ENCODE measurements at places on chromosomes 11 and 22.

DNA sequence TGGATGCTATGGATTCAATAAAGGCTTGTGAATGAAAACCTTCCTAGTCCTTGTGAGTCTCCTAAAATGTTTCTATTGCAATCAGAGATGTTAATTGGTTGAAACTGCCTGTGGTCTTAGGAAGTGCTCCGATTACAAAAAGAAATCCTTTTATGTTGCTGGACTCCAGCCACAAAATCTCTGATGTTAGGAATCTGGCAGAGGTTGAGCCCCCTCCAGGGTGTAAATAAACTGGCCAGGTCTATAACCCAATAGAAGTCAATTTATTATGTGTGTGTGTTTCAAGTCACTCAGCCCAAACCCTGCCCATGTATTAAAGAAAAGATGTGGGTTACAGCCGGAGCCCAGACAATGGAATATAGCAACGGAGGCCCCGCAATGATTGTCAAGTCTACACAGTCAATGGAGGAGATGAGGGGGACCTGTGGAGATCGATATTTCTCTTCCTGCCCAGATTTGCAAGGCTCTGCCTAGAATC lies 218.1 kb upstream of the SORL1-AS1 start:
- DNase-seq: no peak

DNA sequence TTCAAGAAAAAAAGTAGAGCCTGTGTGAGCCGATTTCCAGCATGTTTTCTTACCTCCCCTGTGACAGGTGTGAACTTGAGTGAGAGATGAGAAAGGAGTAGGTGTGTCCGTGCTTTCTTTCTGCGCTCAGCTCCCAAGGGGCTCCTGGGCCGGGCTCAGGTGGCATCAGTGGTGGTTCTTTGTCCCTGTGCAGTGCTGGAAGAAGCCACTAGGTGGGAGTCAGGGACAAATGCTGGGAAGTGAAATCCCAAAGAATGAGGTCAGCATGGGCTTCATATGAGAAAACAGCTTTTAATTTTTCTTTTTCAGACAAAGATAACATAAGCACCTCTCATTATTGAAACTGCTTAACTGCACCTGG lies 57.8 kb downstream of the PPFIBP2 start:
- DNase-seq: peak; percentile 23

- DNase-seq: no peak
Observed at GRCh38 chr11:6925636-6926207, 504 bp upstream of the ZNF215 start.

- no peak for DNase-seq
Observed at GRCh38 chr11:117034901-117035300, 63.3 kb downstream of the SIK3 start.

- no peak for DNase-seq
Observed at GRCh38 chr11:67640021-67640757, 626 bp upstream of the TBX10 start.

- DNase-seq: peak; percentile 83
Observed at GRCh38 chr22:21876486-21877176, 9.2 kb upstream of the MAPK1 start.

GRCh38 chr11:64720640-64721358 lies 2.2 kb downstream of the NRXN2 start:
- DNase-seq: no peak

- DNase-seq: no peak
Observed at GRCh38 chr11:74866557-74866956, 82.3 kb downstream of the XRRA1 start.

- DNase-seq: no peak
Observed at GRCh38 chr11:57240007-57240406, 3.0 kb upstream of the APLNR start.

- no peak for DNase-seq
Observed at GRCh38 chr22:45644714-45645113, 26.9 kb upstream of the ATXN10 start.

DNA sequence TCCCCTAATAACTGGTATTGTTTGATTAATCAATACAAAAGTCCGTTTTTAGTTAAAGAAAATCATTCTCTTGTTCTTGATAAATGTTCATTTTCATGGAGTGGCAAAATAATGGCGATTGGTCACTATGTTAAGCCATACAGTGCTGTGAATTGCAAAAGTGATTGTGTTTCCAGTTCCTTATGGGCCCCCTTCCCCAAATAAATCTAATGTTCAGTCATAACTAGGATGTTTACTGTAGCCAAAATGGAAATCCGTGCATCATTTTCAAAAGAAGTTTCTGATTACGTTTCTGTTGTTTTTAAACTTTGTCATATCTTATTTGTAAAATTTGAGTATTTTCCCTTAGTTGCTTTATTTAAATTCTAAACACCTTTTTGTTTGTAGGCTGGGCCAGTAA lies 845 bp downstream of the RBM7 start:
- no peak for DNase-seq

DNA sequence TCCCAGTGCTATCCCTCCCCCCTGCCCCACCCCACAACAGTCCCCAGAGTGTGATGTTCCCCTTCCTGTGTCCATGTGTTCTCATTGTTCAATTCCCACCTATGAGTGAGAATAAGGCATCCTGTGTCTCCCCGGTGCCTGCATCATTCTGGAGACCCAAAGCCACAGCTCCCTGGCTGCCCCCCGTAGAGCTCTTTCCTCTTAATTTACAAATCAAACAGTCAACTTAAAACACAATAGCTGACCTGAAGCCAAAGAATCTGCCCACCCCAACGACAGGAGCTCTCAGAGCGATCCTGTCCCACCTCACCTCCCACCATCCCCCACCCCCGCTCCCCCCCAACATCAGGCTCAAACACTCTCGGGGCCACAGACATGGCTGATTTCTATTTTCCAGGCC lies 558.3 kb downstream of the BRD1 start:
- no peak for DNase-seq

DNA sequence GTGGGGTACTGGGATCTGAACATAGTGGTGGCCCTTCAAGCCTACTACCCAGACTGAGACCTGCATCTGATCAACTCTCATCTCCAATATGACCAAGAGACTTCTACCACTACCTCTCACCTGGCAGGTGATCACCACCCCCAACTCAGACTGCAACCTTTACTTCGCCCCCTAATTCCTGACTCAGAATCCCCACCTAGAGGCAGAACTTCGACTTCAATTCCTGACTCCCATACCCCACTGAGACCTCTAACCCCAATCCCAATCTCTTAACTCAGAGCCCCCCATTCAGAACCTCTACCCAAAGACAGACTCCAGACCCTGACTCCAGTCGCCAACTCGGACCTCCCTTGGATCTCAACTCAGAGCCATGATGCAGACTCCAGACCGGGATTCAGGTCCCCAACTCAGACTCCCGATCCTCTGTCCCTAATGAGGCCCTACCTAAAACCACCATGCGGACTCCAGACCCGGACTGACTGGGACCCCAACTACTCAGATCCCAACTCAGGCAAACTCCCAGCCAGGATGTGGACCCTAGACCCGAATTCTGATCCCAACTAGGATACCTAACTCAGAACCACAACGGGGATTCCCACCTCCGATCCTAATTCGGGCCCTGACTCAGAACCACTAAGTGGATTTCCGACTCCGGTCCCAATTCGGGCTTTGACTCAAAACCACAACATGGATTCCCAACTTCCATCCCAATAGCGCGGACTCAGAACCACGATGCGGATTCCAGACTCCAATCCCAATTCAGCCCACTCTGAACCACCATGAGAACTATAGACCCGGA lies 1.2 kb downstream of the KCNQ1OT1 start:
- DNase-seq: no peak

- DNase-seq: no peak
Observed at GRCh38 chr11:19644316-19644715, 68.3 kb upstream of the NAV2 start.

GRCh38 chr11:126587541-126587940 lies 232.1 kb downstream of the ST3GAL4 start:
- DNase-seq: no peak

GRCh38 chr11:27394781-27395228 lies 31.8 kb upstream of the CCDC34 start:
- DNase-seq: no peak

GRCh38 chr22:34067031-34067430 lies 146.8 kb upstream of the LARGE1 start:
- no peak for DNase-seq

All from MV-4-11 (cell line).